CD4-positive, alpha-beta T cell treated with Interleukin-15 for 4 hours (primary cell): ENCODE measurements at places on chromosomes 5 and 9.

DNA sequence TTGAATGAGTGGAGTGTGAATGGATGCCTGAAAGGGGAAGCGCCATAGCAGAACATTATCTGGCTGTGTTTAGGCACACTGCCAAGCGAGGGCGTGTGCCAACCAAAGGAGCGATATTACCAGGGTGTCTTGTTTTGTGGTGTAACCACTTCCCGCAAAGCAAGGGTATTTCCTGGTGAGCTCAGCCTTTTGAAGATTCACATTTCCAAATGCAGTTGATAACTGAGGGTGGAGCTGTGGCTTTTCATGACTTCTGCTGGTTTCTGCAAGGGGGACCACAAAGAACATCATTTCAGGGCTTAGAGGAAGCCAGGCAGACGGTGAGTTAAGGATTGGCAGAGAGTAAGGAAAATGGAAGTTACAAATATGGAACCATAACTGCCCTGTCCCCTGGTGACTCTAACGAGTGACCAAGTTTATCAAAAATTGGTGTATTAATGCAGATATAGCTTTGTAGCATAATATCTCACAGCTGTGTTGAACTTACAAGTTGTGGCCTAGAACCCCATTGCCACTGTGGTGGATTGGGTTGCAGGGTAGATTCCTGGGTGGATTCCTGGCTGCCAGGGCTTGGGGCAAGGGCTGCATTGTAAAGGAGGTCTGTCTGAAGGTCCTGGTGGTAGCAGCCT is 71.4 kb downstream of the RALGPS1 start:
- peak; percentile 92 for DNase-seq

DNA sequence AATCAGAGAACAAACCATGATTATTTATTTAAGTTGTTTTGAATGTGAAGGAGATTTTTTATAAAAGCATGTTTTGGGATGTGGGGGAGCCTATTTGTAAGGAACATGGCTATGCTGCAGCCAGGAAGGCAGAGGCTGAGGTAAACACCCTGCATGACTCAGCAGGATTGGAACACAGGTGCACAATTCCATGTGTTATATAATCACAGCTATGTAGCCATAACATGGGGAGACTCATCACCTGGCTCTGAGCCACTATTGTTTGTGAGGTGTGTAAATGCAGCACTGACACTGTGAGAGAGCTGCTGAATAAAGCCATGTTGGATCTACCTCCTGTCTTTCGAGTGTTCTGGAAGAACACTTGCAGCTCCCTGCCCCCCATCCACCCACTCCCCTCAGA is 1009.8 kb downstream of the DNAH5 start:
- DNase-seq, result no peak

DNA sequence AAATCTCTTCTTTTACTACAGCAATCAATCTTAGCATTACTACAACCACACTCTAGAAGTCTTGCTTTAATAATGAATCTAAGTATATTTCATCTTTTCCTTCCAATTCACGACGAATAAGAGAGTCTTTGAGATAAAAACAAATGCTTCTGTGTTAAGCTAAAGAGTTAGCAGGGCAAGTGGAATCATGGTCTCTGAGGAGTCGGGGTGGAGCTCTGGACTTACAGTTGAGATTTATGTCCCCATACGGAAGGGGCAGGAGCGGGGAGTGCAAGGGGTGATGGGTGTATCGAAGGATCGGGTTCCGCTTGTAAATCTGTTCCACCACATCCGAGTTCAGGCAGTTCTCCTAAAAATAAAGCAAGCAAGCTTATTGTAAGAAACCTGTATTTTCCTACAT is 59.0 kb upstream of the RETREG1 start:
- no peak for DNase-seq

- peak; percentile 69 for DNase-seq
Measured at GRCh38 chr9:114592356-114592755, 4.8 kb downstream of the ATP6V1G1 start.

DNA sequence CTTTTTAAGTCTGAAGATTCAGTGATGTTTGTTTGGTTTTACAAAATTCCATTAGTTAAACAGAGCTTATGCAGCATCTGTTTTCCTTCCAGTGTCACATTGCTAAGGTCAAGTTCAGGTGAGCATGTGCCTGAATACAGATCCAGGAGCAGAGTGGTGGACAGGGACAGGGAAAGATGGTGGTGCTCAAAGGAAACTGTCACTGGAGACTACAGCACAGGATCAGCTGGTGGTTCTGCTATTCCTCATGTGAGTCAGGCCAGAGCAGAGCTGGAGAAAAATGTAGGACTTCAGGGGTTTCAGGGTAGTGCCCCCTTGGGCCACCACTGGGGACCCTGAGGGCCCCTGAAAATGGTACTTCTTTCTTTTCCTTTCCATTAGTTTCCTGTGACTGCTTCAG is 283.5 kb upstream of the DAP start:
- DNase-seq, result no peak

GRCh38 chr9:71767776-71768321 is 464 bp downstream of the CEMIP2 start:
- DNase-seq, result no peak
